Skeletal muscle cell (primary cell): ENCODE measurements at places on chromosomes 11 and 22.

- no peak for DNase-seq
Observed at GRCh38 chr22:42684462-42685195, 35.4 kb upstream of the CYB5R3 start.

DNA sequence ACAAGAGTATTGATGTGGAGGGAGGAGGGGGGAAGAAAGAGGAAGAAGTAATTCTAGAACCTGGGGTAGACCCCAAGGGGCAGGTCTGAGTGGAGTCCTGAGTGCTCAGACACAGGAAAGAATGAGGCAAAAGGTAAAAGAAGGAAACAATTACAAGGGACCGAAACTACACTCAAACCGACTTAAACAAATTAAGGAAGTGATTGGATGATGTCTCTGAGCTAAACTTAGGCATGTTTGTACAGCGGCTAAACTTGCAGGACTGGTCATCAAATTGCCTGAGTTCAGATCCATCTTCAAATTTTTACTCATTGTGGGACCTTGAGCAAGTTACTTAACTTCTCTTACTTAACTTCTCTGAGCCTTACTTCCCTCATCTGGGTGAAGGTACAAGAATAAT, 86.3 kb upstream of the LRRC55 start:
- DNase-seq: no peak

DNA sequence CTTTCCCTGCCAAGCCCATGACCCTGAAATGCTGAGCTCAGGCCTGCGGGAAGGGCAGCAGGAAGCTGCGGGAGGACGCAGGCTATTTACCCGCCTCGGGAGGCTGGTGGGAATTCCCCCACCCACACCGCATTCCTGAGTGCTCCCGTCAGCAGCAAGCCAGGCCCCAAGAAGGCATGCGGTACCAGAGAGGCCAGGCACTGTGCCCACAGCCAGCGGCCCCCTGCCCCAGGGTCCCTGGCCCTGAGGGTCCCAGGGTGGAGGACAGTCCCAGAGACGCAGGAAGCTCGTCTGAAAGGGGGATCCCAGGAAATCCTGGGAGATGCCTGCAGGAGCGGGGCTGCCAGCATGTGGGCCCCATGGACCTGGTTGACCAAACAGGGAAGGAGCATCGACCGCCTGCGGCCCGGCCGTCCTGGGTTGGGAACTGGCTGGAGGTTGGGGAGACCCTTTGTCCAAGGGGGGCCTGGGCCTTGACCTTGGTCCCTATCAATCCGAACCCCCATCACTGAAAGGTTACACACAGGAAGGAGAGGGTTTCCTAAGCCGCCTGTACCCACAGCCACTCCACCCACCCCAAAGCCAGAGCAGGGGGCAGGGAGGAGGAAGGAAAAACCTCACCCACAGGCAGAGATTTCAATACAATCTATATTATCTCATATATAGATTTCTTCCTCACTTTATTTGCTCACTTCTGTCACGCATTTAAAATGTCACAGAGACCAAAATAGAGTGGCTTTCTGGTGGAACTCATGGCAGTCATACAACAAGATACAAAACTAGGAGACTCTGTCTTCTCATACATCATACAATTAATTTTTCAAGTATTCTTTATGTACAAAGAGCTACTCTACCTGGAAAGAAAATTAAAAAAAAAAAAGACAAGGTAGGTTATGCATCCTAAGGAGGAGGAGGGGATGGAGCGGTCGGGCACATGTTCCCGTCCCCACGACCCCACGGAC, 17.1 kb downstream of the MAFF start:
- peak; percentile 80 for DNase-seq

DNA sequence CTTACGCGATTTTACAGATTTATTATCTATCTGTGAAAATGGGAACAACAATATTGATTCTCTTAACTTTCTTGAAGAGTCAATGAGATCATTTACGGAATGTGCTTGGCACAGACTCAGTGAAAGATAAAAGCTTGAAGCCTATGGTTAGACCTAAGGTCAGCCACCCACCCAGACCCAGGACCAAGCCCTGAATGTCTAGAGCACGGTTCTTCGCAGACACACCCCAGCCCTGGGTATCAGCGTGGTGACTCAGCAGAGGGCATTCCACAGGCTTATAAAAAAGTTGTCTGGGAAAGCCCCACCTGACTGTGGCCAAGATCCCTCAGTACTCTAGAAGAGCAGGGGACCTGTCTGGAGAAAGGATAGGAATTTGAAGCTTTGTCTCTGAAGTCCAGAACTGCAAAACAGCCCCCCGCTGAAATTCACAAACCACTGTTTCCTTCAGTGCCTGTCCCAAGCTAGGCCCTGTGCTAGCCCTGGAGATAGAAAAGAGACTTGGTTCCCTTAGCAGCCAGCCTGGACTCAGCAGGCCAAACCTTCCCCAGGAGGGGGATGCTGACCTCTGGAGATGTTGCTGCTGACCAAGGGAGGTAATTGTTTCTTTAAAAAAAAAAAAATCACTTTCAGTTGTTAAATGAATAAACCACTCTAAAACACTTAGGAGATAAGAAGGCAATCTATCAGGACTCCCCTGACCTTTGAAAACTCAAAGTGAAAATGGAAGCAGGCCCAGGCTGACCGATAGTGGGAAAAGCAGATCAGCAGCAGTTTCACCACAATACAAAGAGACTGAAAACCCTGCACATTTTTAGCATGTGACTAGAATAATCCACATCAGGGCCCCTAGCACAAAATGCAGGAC, 114.0 kb downstream of the ABTB2 start:
- DNase-seq: no peak

DNA sequence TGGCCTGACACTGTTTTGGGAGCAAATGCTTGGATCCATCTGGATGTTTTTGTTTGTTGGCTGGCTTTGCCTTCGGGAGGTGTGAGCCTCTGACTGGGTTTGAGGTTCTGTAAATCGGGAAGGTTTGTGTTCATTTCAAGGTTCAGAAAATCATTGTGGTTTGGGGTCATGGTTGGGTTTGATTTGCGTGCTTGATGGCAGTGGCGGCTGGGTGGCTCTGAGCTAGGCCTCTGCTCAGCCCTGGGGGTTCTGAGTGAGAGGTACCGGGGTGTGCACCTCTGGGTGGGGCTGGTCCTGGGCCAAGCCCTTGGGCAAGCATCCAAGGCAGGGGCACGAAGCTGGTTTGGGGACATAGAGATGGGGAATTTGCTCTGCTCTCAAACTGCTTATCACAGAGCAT, 37.0 kb upstream of the ALX4 start:
- no peak for DNase-seq

GRCh38 chr11:85768473-85769146, 42.3 kb downstream of the SYTL2 start:
- no peak for DNase-seq

- no peak for DNase-seq
Observed at GRCh38 chr11:44005063-44005701, 42.6 kb upstream of the ACCSL start.

GRCh38 chr22:42934338-42934737, 77.3 kb upstream of the ARFGAP3 start:
- DNase-seq: no peak

GRCh38 chr11:92969634-92970347, at the start of gene MTNR1B:
Gene MTNR1B (plus strand): TSS chr11:92969651. CDS start chr11:92969726, 75 bp downstream.
- no peak for DNase-seq

GRCh38 chr11:110988671-110989070, 256.9 kb upstream of the POU2AF2 start:
- no peak for DNase-seq

- no peak for DNase-seq
Observed at GRCh38 chr22:48784701-48785503, 1042.8 kb downstream of the BRD1 start.

DNA sequence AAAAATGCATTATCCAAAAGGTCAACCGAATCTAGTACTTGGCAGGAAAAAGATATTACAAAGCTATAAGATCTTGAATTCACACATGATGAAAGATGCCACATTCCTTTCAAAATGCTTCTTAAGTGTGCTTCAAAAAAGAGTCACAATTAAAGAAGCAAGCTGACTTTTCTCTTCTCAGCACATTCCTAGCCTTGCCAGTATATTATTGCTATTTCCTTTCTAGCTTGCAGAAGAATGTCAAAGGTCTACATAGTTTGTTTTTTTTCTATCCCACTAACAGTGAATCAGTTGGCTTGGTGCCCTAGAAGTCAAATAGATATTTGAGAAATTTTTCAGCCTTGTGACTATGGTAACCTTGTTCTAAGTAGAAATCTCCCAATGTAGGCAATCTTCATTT, 56.8 kb downstream of the GUCY1A2 start:
- peak; percentile 89 for DNase-seq

- no peak for DNase-seq
Observed at GRCh38 chr11:86812981-86813380, 12.6 kb downstream of the PRSS23 start.

GRCh38 chr22:20885557-20886323, 26.9 kb downstream of the SNAP29 start:
- DNase-seq: peak; percentile 37

DNA sequence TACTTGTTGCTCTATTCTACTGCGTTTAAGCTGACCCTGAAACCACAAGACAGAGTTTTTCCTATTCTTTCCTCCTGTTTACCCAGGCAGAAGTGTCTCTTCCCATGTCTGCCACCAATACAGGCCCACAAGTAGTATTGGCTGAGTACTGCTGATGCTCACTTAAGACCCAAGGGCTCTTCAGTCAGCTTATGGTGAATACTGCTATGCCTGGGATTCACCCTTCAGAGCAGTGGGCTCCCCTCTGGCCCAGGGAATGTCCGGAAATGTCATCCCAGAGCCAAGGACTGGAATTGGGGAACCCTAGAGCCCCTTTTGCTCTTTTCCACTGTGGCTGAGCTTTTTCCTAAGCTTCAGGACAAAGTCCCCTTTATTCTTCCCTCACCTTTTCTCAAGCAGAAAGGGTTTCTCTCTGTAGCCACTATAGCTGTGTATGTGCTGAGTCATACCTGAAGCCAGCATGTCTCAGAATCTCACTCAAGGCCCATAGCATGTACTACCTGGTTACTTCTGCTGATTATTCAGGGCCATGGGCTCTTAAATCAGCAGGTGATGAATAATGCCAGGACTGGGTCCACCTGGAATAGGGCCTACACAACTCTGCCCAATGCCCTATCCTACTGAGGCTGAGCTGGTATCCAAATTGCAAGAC, 745.8 kb upstream of the ANO5 start:
- no peak for DNase-seq

GRCh38 chr22:37115032-37115431, 5.5 kb upstream of the TMPRSS6 start:
- no peak for DNase-seq

GRCh38 chr11:63445720-63446119, 45.2 kb downstream of the PLAAT5 start:
- peak; percentile 5 for DNase-seq

- DNase-seq: no peak
Observed at GRCh38 chr22:39475902-39476301, 19.1 kb downstream of the MGAT3 start.

DNA sequence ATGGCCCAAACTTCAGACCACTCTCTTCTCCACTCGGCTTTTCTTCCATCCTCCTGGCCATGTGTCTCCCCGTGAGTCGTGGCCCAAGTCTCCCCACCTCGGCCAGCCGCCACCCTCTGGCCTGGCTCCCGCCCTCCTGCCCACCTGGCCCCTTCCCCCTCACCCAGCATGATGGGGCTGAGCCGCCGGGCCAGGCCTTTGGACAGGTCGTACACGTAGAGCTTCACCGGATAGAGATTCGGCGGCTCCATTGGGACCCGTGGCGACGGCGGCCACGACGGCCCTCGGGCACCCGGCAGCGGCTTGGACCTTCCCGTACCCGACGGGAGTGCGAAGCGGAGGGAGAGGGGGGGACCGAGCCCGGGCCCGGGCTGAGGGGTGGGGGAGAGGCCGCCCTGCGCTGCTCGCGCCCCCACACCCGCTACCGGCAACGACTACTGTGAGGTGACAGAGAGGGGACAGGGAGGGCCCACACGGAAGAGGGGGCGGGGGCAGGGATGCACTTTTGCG, at the start of gene DESI1:
DESI1 (minus strand) TSS at position 455 of the 510 bp plus-strand sequence; CDS start at position 251, 204 bp downstream.
- DNase-seq: no peak

DNA sequence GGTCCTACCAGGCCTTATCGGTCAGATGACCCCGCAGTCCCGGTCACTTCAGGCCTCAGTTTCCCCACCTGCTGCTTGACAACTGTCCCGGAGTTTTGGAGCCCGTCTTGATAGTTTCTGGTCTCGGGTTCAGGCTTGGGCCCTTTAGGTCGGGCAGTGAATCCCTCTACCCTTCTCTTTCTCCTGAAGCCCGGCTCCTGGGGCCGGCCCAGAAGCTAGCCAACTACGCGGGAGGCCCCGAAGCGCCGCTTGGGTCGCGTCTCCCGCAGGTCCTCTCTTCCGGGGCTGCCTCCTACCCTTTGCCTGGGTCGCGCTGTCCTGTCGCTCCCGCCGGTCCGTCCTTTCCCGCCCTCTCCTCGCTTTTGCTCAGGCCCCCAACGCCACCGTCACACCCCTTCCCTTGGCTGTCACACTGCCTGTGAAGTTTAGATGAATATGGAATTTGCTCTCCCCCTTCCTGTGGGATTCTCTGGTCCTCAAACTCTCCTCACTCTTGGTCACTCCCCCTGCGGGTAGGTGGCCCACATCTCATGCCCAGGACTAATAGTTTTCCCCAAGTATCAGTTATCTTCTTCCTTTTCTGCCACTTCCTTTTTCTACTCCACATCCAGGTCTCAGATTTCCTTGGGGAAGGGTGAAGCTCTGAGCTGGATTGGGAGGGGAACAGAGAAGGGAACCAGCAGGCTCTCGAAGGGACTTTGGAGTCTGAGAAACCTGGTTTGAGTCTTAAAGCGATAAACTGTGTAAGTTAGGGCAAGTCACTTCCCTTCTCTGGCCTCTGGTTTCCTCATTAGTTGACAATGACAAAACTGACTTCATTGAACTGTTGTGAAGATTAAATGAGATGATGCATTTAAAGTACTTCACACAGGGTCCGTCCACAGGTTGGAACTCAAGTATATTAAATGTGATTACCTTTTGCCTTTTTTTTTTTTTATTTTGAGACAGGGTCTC, 790 bp downstream of the RAB1B start:
- DNase-seq: no peak

GRCh38 chr11:119741369-119742262, 12.6 kb upstream of the NECTIN1 start:
- DNase-seq: no peak

DNA sequence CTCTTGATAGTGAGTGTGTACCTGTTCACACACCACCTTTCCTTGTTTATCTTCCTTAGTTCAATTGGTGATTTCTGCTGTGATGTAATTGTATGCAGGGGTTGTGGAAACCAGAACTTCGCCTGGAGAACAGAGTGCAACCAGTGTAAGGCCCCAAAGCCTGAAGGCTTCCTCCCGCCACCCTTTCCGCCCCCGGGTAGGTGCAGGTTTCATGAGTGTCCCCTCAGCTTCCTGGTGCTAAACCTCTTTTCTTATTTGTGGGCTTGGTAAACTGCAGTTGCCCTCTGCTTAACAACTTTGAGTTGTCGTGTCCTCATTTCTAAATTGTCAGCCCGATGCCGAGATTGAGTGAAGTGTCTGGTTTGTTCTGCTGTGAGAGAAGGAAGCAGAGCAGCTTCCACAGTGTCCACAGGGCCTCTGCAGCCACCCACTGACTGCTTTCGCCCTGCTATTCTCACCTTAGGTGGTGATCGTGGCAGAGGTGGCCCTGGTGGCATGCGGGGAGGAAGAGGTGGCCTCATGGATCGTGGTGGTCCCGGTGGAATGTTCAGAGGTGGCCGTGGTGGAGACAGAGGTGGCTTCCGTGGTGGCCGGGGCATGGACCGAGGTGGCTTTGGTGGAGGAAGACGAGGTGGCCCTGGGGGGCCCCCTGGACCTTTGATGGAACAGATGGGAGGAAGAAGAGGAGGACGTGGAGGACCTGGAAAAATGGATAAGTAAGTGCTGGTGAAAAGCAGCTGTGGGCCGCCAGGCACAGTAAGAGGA, 7.1 kb upstream of the GAS2L1 start:
- no peak for DNase-seq

- DNase-seq: no peak
Observed at GRCh38 chr11:11117730-11118129, 235.3 kb downstream of the CSNK2A3 start.

- DNase-seq: no peak
Observed at GRCh38 chr22:43926349-43926710, 2.7 kb downstream of the PNPLA3 start.
